ENCODE measurements at places on chromosomes 5 and 9.

- DNase-seq, result no peak
These were observed 123.3 kb upstream of the SLIT3 start for GRCh38 chr5:169424279-169424655.

DNA sequence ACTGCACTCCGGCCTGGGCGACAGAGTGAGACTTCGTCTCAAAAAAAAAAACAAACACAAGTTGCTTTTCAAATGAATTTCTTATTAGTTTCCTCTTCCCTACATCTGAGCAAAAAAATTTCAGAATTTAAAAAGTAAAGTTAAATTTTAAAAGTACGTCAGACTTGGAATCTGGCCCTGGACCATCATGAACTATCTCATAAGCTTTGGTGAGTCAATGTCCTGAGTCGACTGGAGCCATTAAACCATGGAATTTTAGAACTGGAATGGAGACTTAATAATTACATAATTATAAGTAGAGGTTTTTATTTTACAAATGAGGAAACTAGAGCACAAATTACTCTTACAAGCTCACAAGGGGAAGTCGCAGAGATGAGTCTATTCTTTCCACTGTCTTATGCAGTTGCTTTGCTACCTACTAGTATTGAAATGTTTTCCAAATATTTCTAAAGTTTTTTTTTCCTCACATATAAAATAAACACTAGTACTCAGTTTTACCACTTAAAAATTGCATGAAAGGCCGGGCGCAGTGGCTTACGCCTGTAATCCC is 98.0 kb upstream of the ZNF608 start:
- no peak for DNase-seq

DNA sequence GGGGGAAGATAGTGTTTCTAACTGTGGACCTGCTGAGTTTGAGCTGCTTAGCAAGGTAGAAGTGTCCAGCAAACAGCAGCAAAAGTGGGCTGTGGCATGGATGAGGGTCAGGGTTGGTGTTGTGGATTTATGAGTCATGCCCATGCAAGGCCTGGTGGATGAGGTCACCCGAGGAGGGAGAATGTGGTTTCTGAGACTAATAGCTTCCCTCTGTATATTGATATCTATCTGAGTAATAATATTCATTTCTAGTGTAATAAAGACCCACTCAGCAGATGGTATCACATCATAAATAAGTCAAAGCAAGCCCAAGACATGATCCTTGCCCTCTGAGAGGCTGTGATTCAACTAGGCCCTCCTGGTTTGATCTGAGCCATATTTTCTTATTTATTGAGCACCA is 597.8 kb upstream of the CLINT1 start:
- DNase-seq, result no peak

DNA sequence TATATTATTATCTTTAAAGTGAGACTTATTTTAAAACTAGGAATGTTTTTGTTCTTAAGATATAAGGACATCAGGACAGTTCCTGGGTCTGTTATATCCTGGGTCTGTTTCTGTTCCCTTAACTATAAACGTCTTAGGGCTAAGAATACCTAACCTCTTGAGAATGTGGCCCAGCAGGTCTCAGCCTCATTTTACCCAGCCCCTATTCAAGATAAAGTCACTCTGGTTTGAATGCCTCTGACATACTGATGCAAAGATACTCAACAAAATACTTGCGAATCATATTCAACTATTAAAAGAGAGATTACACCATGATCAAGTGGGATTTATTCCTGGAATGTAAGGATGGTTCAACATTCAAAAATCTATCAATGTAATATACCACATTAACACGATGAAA is 51.0 kb downstream of the STK10 start:
- DNase-seq, result no peak

GRCh38 chr5:14298126-14298847 is 155.1 kb downstream of the TRIO start:
- DNase-seq, result no peak

DNA sequence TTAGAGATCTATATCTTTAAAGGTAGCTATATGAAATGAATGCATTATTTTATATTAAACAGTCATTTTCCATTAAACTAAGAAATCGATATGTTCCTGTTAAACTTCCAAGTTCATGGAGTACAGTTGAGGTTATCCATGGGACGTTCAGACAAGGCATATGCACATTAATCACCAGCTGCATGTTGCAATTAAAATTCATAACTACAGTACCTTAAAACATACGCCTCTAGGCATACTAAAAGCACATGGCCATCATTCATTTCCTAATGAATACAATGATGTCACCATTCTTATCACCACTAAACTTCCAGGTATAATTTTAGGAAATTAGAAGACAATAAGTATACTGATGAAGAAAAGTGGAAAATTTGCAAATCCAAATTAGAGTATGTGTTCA is 174.3 kb downstream of the CDH12 start:
- no peak for DNase-seq

GRCh38 chr9:16386007-16386826 is 484.3 kb downstream of the BNC2 start:
- DNase-seq, result no peak

DNA sequence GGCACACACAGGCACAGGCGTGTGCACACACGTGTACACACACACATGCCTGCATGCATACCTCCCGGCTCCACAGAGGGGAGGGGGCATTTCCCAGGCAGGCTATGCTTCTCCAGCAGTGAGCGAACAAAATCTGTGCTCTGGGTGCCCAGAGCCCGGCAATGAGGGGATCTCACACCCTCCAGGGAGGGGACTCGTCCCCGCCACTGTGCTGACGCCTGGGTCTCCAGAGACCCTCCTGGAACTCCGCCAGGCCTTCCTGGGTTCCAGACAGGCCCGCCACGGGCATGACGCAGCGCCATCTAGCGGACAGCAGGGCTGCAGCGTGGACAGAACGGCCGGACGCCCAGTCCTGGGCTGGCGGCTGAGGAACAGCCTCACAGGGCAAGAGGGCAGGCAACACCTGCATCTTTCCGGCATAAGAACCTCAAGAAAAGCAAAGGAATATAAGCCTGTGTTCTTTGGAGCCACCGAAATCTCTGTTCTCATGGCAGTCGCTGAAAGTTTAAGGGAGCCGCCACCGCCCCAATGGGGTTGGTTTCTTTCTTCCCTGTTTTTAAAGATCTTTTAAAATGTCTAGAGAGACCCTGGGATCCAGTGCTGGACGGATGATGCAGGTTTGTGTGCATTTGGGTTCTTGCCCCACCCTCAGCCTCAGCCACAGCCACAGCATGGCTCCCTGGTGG is 135.6 kb upstream of the PPP1R26 start:
- DNase-seq, result peak; percentile 50

- no peak for DNase-seq
These were observed 597.3 kb downstream of the TLE1 start for GRCh38 chr9:81092057-81092456.

DNA sequence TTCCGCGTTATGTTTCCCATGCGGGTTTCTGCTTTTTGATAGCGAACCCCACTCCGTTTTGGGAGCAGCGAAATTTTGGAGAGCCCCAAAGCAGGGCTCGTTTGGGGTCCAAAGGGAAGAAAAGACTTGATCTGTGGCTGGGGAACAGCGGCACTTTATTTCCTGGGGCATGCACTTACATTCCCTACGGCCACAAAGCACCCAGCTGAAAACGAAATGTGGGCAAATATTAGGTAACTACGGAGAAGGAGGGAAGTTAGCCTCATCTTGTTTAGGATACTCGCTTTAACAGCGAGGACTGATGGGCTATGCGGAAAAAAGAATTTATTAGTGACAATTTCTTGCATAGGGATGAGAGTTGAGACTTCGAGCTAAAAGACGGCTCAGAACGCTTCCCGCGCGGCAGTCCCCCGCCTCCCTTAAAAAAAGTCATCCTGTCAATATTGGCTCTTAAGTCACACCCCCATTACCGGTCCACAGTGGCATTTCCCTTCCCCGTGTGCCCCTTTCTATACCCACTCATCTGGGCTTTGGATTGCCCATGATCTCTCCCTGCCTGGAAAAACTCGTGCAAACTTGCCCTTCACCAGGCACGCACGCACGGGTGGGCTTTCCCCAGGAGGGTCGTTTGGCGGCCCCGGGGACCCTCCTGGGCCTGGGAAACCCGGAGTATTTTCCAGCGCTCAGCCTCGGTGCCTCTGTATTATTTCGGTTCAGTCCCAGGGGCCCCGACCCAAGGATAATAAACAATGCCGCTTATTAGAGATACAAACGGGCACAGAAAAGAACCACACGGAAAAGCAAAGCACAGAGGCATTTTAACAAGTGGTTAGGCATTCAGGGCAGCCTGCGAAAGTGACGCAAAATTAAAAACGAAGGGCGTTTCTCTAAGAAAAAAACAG is 35.8 kb upstream of the NFIB start:
- no peak for DNase-seq

DNA sequence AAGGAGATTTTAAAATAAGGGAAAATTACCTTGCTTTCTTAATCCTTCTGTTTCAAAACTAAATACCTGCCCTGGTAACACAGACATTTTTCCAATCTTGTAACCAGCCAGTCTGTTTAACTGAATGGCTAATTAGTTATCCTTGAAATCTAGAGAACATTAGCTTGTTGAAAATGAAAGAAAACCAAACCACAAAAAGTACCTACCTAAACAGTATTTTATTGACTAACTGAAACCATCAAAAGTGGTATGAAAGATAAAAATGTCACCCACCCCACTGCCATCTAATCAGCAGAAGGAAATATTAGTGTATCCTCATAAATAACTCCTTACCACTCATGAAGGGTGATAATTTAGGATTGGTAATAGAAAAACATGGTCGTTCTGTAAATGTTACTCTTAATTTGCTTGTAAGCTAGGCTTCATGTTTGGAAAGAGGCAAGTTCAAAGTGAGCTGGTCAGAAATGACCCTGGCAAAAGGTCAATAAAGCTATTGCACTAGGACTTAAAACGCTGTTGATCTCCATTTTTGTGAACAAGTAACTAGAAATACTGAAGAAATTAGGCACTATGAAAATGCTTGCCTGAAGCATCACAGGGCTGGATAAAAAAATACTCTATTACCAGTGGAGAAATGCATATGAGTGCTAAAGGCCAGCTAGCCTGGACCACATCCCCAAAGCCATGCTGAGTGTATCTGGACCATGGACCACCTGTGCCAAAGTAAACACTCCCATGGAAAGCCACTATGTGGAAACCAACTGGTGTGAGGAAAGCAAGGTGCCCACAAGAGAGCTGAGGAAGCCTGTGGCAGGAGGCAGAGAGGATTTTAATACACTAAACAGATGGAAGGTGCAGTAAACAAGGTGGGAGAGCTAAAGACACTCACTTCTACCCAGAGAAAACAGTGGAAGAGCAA is 8.4 kb downstream of the SEMA5A start:
- DNase-seq, result no peak

DNA sequence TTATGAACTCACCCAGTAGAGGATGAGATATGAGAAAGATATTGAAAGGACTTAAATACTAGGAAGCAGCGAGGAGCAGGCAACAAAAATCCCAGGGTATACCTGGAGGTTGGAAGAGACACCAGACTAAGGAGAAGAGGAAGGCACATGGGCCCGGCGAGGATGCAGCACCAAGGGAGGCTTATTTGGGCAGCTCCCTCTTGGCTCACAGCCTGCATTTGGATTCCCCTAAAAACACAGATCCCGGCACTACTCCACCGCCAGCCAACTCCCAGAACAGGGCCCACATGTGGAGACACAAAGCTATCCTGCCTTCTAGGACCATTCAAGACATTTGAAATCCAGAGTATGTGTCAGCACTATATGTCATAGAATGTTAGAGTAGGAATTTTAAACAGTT is 199.8 kb upstream of the FBXL7 start:
- no peak for DNase-seq

DNA sequence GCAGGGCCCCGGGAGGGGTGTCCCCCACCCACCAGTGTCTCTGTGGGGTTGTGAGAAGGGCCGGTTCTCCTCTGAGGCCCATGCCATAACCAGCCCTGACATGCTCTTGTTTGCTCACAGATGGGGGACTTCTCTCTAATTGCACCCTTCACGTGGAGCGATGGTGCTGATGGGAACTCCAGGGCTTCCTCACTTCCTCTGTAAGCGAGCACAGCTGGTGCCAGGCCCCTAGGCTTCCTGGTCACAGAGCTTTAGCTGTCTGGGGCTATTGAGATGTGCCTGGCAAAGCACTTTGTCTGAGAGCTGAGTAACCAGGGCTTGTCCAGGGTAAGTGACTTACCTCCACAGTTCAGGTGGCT is 36.4 kb downstream of the PHF2 start:
- DNase-seq, result no peak

DNA sequence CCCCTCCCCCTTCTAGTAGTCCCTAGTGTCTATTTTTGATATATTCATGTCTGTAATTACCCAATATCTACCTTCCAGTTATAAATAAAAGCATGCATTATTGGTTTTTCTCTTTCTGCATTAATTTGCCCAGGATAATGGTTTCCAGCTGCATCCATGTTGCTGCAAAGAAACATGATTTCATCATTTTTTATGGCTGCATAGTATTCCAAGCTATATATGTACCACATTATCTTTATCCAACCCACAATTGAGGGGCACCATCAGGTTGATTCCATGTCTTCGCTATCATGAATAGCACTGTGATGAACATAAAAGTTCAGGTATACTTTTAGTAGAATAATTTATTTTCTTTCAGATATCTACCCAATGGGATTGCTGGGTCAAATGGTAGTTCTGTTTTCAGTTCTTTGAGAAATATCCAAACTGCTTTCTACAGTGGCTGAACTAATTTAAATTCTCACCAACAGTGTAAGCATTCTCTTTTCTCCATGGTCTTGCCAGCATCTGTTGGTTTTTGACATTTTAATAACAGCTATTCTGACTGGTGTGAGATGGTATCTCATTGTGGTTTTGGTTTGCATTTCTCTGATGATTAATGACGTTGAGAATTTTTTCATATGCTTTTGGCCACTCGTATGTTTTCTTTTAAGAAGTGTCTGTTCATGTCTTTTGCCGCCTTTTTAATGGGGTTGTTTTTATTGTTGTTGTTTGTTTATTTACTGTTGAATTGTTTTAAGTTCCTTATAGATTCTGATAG is 746.1 kb upstream of the MEF2C start:
- no peak for DNase-seq

DNA sequence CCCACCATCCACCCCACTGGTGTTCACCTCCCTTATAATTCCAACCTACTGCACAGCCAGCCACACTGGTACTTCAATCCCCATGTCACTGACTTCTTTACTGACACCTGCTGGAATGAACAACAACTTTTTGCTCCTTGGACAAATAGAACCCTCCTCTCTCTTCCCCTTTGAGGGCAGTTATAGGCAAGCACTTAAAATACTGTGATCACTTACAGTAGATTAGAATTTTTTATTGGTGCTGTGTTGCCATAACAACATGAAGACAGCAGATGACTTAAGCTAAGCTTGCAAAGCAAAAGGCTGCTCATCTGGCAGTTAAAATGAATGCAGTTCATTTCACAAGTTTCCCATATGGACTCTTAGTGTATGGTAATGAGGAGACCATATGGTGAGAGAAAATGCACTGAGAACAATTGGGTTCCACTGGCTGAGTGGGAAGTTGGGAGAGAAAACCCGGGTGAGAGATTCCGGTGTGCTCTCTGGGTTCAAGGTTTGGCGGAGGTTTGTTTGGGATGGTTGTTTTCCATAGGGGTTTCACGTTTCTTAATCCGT is 374.3 kb downstream of the EBF1 start:
- no peak for DNase-seq

- no peak for DNase-seq
These were observed 767 bp downstream of the RALGPS1 start for GRCh38 chr9:126915281-126915816.

Measured in DND-41 (cell line).